Upper lobe of right lung (tissue), 1 donor: ENCODE measurements at places on chromosomes 6 and 20. TPM values are rescaled to one million over a fixed set of nuclear protein-coding genes. Genes with fewer than 3 reads are reported as not detected.

Gene GRM1
- 0.09 TPM for total RNA-seq

Gene TNFAIP3
- 45.9 TPM for total RNA-seq

GRCh38 chr6:167856474-167856873 is 29.8 kb downstream of the AFDN start:
- DNase-seq: no peak

GRCh38 chr6:4180652-4181255 is 45.4 kb upstream of the ECI2 start:
- DNase-seq: no peak

DNA sequence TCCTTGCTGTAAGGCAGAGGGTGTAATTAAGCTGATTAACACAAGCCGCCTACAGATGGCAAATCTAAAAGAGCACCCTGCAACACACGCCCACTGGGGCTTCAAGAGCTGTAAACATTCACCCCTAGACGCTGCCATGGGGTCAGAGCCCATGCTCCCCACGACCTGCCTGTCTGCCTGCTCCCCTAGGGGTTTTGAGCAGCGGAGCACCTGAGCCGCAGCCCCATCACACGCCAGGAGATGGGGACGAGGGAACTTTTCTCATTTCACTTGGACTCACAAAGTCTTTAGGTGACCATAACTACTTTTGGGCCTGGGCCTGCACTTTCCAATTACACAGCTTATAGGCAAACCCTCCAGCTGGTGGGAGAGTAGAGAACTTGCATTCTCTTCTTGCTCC is 99.0 kb upstream of the SOX4 start:
- no peak for DNase-seq

- no peak for DNase-seq
Measured at GRCh38 chr6:147392917-147393625, 115.4 kb upstream of the SAMD5 start.

GRCh38 chr20:7770578-7770977 is 169.7 kb downstream of the HAO1 start:
- DNase-seq: no peak

DNA sequence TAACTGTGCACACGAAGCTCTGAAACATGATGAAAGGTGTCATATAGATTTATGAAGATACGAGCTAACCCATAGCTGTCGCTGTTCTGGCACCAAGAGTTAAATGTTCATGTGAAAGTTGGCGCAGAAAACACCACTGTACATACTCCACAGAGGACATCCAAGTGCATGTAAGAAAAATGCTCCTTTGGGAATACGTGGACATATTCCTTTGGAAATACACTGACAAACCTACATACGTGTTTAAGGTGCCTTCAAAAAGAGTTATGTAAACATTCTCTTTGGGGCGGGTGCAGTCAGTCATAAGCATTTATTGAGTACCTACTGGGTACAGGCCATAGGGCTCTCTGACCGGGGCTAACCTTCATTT is 723 bp upstream of the ARID1B start:
- no peak for DNase-seq
